Nucleus accumbens (tissue), 56 donors: ENCODE measurements at places on chromosomes 11 and 22.

DNA sequence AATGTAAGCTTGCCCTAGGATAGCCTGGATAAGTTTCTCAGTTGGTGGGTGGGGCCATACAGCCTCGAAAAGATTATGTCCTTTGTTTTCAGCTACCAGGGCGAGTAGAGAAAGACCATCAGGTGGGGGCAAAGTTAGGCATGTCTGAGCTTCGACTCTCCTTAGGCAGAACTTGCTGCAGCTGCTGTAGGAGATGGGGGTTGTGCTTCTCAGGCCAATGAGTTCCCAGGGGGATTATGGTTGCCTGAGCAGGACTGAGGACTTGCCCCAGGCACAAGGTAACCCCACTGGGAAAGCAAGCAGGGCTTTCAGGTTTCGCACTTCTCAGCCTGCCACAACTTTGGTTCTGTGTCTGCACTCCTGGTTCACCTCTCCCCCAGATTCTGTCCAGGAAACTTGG lies 173.4 kb upstream of the SESN3 start:
- no peak for DNase-seq

DNA sequence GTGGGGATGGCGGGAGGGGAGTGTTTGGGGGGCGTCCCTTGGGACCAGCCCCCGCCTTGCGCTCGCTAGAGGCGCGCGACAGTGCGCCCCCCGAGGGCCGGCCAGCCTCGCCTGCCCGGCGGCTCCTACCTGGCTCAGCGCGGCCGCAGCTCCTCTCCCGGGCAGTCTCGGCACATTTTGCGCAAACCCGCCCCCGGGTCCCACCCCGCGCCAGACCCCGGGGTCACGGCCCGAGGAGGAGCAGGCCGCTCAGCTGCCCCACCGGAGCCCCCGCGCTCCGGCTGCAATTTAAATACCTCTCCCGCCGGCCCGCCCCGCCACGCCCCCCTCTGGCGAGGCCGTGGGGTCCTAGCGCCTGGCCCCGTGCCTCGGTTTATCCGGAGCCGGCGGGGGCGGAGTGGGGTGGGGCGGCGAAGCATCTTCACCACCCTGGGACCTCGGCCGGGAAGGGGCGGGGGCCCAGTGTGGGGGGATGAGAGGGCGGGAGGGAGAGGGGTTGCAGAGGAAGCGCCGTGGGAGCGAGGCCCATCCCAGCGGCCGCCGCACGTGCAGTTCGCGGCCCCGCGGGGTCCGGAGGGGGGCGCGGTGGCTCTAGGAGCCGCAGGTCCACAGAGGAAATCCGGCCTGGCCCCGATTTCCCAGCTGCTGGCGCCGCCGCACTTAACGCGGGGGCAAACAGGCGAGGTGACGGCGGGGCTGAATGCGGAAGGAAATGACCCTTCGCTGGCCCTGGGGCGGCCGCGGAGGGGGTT lies at the start of gene LRRC32:
TSS of gene LRRC32 (minus strand) at position 263 of the 752 bp plus-strand sequence. CDS start 4,793 bp downstream, outside the sequence.
- DNase-seq = no peak

GRCh38 chr11:40602866-40603552 lies 856.4 kb downstream of the LRRC4C start:
- DNase-seq = no peak

DNA sequence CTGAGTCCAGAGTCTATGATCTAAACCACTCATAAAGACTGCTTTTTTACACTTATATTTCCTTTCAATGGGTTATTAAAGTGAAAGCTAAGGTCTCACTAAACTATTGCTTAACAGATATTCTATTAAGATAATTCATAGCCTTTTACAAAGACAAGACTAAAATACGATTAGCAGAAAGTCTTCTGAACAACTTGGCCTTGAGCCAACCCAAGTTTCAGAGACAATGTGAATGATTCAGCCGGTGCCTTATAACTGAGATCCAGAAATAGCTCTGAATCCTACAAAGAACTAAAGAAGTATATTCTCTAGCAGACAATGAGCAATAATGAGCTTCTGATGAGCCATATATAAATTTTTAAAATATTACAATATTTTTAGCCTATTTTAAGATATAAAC lies 41.5 kb upstream of the CARD18 start:
- no peak for DNase-seq

- no peak for DNase-seq
Measured at GRCh38 chr11:119518746-119519730, 96.1 kb upstream of the THY1 start.

DNA sequence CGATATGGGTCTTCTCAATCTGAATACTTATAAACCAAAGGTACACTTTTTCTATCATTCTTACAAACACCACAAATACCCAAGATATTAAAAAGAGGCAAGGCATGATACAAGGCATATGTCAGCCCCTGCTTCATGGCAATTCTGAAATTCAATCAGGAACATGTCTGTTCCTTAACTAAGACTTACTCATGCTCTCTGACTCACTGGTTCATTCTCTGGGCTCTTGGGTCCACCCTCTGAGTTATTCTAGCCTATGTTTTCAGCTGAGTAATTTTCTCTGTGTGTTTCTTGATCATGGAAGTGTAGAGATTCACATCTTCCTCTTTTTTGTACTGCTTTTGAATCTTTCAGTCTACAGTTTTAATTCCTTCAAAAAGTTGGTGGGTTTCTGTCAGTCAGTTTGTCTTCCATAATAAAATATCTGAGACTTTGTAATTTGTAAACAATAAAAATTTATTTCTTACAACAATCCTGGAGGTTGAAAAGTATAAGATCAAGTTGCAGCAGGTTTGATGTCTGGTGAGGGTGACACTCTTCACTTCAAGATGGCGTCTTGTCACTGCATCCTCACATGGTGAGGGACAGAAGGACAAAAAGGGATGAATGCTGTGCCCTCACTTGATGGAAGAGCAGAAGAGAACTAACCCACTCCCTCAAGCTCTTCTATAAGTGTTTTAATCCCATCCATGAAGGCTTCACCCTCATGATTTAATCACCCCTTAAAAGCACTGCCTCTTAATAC lies 211.7 kb downstream of the FAM76B start:
- DNase-seq = no peak

- no peak for DNase-seq
Measured at GRCh38 chr22:42167066-42167465, 36.5 kb upstream of the CYP2D6 start.

DNA sequence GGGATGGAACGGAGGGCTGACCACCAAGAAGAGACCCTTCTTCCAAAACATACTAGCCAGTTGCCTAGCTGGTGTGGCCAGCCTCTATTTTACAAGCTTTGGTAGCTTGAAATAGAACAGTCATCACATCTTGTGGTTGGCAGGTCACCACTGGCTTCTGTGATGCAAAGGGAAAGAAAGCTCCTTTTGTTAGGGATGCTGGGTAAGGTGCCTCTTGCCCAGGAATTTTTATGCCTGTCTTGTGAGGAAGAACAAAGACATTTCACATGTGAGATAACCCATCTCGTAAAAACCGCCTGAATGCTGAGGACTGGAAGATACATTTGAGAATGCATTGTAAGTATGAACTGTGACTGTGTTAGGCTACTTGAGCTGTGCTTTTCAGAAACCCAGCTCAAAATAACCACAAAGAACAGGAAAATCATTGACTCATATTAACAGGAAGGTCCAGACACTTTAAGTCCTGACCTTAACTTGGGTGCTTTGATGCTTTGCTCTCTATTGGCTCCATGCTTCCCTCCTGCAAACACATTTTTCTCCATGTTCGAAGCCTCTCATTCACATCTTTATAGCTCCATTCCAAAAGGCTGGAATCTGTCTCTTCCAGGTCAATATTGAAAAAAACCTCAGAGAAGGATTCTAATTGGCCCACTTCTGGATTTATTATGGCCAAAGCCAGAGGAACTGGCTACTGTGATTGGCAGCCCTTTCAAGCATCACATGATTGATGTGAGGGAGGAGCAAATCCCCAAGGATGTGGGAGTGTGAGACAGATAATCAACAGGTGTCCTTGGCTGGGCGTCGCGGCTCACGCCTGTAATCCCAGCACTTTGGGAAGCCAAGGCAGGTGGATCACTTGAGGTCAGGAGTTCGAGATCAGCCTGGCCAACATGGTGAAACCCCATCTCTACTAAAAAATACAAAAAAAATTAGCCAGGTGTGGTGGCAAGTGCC lies 53.9 kb downstream of the MICAL2 start:
- DNase-seq = no peak

GRCh38 chr11:12797996-12798395 lies 123.8 kb downstream of the TEAD1 start:
- DNase-seq = no peak

DNA sequence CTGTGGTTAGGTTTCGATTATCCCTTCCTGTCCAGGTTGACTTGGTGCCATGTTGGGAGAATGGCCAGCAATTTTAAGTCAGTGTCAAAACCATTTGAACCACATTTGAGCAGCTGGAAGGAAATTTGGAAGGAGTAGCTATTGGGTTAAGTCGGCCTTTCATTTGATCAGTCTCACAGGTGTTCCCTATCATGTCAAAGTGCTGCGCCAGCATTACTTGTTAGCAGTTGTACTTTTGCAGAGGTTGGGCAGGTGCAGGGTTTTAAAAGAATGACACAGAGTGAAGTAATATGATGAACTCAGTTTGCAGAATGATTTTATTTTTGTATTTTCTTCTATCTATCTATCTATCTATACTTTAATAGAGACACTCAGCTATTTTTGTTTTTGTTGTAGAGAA lies 6.4 kb upstream of the TYMP start:
- DNase-seq = no peak

- DNase-seq = peak; percentile 85
Measured at GRCh38 chr22:21014202-21014725, 701 bp upstream of the P2RX6 start.

DNA sequence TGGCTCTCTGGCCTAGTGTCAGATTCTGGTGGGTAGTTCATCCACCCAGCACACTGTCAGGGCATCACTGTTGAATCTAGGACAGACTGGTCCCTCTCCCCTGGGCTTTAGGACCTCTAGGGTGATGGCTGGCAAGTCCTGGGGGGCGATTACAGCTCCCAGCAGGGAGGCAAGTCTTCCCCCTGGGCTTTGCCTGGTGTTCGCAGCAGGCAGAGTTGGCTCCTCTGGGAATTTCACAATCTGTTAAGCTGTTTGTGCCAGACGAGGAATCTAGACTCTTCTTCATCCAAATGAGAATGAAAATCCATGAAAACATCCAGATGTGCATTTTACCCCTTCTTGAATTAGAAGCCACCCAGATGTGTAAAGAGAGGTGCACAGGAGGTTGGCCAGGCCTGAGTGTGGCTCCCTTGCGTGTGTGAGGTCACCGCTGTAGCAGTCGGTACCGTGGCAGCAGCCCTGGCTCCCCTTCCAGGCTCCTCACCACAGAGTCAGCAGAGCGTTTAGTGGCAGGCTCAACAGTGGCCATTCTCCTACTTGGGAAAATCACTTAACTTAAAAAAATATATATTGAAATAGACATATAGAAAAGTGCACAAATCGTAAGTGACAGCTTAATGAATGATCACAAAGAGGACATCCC lies 99.9 kb upstream of the TBCEL start:
- no peak for DNase-seq

DNA sequence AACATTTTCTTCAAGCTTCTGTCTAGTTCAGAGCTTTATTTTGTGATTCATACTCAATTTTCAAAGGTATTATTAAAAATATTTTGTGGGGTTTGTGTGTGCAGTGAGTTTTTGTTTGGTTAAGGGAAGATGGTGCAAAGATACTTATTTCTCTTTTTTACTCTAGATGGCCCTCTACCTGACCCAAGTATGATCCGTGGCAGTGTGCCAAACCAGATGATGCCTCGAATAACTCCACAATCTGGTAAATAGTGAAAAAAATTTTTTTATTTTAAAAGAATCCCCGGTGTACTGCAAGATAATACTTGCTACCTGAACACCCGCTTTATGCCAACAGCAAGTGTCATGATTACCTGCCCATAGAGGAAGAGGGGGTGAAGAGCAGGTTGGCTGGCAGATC lies 54.2 kb downstream of the EP300 start:
- DNase-seq = no peak

GRCh38 chr11:14012846-14013245 lies 50.3 kb downstream of the SPON1 start:
- DNase-seq = no peak

DNA sequence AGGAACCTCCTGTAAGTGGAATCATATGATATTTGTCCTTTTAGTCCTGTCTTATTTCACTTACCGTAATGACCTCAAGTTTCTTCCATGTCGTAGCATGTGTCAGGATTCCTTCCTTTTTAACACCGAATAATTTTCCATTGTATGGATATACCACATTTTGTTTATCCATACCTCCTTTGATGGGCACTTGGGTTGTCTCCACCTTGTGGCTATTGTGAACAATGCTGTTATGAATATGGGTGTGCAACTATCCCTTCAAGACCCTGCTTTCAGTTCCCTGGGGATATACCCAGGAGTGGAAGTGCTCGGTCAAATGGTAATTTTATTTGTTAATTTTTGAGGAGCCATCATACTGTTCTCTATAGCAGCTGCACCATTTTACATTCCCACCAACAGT lies 244.9 kb upstream of the BLID start:
- DNase-seq = no peak

DNA sequence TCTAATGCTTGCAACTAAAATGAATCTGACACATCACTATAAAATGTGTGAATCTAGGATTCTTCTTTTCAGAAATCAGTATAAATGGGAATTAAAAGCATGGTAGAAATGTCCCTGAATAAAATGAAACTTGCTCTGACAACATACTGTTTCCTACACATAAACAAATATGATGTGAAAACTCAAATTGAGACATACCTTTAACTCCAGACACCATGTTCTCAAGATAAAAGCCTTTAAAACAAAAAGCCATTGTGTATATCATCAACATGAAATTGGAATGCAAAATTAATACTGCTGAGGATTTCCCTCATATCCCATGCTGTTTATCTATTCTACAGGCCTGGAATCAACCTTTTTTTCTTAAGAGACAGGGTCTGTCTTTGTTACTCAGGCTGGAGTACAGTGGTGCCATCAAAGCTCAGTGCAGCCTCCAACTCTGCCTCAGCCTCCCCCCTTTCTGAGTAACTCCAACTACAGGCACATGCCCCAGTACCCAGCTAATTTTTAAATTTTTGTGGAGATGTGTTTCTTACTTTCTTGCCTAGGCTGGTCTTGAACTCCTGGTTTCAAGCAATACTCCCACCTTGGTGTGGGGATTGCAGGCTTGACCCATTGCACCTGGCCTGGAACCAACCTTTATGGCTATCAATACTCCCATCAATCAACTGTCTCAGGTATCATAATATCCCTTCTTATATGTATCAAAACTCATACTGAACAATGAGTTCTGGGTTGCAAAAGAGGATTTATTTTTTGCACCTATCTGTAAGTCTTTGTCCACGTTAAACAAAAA lies 6.7 kb downstream of the TAF1D start:
- DNase-seq = no peak

- DNase-seq = no peak
Measured at GRCh38 chr11:123137431-123138224, 57.4 kb downstream of the CLMP start.

GRCh38 chr11:43404406-43404805 lies 45.7 kb downstream of the TTC17 start:
- DNase-seq = no peak

GRCh38 chr11:108875134-108875533 lies 210.3 kb downstream of the DDX10 start:
- DNase-seq = no peak

GRCh38 chr11:1503708-1504104 lies 17.1 kb upstream of the MOB2 start:
- peak; percentile 60 for DNase-seq
